ENCODE measurements at places on chromosomes 7 and 10.

DNA sequence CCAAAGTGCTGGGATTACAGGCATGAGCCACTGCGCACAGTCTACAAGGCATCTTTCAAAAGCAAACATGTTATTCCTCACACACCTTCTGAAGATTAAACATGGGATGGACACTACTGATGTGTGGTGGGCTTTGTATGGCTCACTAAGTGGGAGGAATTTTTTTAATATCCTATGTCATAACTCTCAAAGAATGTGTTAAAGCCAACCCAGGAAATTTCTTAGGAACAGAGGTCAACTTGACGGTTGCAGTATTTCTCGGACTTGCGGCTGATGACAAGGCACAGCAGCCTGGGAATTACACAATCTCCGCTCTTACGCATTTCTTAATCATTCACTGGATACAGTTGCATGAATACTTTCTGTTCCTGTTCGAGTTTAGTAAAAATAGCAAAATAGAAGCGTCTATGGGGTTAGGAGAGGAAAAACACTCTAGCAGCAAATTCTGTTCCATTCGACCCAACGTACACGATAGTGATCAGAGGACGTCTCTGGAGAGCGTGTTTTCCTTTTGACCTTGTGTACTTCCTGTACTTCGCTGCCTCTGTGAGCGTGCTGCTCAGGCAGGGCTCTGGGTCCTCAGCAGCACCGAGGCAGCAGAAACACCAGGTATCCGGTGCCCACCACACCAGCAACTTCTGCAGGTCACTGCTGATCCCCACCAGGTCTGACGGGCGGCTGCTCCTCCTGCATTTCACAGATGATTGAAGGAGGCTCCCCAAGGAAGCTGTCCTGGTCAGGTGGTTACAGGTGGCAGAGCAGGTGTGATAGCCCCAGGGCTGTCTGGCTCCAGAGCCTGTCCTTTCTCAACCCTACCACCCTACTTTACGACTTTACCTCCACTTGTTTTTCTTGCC is 26.4 kb upstream of the SRGN start:
- no peak overlapping the region for H3K27ac ChIP-seq
- H3K27me3 ChIP-seq = peaks cover 14% of the 10 kb centered on the region
- peak overlapping the region; percentile 3 for H3K4me3 ChIP-seq
- no peaks in the 10 kb centered on the region for H3K36me3 ChIP-seq

DNA sequence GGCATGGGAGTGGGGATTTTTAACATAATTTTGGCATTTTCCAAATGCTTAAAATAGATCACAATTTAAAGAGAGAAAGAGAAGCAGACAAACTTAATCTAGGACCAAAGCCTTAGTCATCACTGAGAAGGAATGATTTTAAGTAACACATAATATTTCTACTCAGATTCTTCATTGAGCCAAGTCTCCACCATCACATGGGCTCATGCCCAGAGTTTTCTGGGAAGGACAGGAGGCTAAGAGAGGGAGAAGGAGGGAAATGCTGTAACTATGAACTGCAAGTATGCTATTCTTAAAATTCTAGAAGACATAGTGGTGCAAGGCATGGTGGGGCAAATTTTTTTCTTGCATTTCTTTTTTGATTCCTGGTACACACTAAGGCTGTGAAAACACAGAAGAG is 23.8 kb upstream of the UBE2D1 start:
- H3K36me3 ChIP-seq = no peaks in the 10 kb centered on the region
- no peak for DNase-seq
- peaks cover 15% of the 10 kb centered on the region for H3K27me3 ChIP-seq
- H3K4me1 ChIP-seq = no peaks in the 10 kb centered on the region
- H3K27ac ChIP-seq = no peak overlapping the region
- H3K4me3 ChIP-seq = no peak overlapping the region

- no peaks in the 10 kb centered on the region for H3K27me3 ChIP-seq
- peaks cover 16% of the 10 kb centered on the region for H3K36me3 ChIP-seq
- H3K27ac ChIP-seq = no peak overlapping the region
- DNase-seq = no peak
- H3K4me1 ChIP-seq = no peaks in the 10 kb centered on the region
- no peak overlapping the region for H3K4me3 ChIP-seq
These were observed 22.6 kb downstream of the PNPLA8 start for GRCh38 chr7:108503112-108504026.

- H3K27me3 ChIP-seq = no peaks in the 10 kb centered on the region
- no peak overlapping the region for H3K4me3 ChIP-seq
- peaks cover 19% of the 10 kb centered on the region for H3K36me3 ChIP-seq
- H3K27ac ChIP-seq = no peak overlapping the region
- no peak for DNase-seq
- peaks cover 36% of the 10 kb centered on the region for H3K4me1 ChIP-seq
These were observed 113.0 kb downstream of the ARID5B start for GRCh38 chr10:62014510-62014909.

DNA sequence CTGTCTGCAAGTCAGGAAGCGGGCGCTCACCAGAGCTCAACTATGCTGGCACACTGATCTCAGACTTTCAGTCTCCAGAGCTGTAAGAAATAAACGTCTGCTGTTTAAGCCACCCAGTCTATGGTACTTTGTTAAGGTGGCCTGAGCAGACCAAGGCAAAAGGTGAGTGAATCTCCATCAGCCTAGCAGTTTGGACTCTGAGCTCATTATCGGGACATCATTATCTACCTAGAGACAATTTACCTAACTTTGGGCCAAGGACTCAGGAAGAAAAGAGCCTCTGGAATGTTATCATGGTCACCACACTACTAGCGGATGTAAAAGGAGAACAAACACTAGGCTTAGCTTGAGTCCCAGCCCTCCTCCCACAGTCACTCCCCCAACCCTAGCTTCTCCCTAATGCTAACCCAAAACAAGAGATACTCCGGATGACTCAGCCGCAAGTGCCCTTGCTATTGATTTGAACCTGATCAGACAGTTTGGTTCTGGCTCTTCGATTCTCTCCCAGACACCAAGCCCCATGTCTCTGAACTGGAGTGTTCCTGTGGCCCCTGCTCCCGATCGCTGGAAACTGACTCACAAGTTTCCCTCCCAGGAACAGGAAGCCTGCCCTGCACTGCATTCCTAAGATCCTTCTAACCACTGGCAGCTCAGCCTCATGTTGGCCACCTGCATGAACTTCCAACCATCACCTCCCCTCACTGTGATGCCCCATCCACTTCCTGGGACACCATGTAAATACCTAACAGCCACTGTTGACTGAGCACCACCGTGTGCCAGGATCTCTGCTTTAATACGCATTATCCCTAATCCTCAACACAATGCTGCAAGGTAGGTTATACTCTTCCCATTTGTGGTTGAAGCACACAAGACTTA is 34.5 kb downstream of the CREB3L2 start:
- peaks cover 56% of the 10 kb centered on the region for H3K4me1 ChIP-seq
- H3K27me3 ChIP-seq = no peaks in the 10 kb centered on the region
- no peak overlapping the region for H3K4me3 ChIP-seq
- H3K27ac ChIP-seq = peak overlapping the region; percentile 96
- DNase-seq = no peak

GRCh38 chr10:10270126-10271050 is 747.3 kb upstream of the CELF2 start:
- H3K4me1 ChIP-seq = peaks cover 3% of the 10 kb centered on the region
- H3K27ac ChIP-seq = no peak overlapping the region
- no peak for DNase-seq
- H3K27me3 ChIP-seq = no peaks in the 10 kb centered on the region
- H3K36me3 ChIP-seq = no peaks in the 10 kb centered on the region

- H3K4me3 ChIP-seq = no peak overlapping the region
- H3K36me3 ChIP-seq = no peaks in the 10 kb centered on the region
- H3K27ac ChIP-seq = no peak overlapping the region
- H3K4me1 ChIP-seq = no peaks in the 10 kb centered on the region
- no peaks in the 10 kb centered on the region for H3K27me3 ChIP-seq
These were observed 690.3 kb downstream of the REEP3 start for GRCh38 chr10:64211466-64211865.

- peaks cover 4% of the 10 kb centered on the region for H3K36me3 ChIP-seq
- H3K4me3 ChIP-seq = no peak overlapping the region
- H3K4me1 ChIP-seq = peaks cover 79% of the 10 kb centered on the region
- no peak for DNase-seq
- H3K27ac ChIP-seq = peak overlapping the region; percentile 73
- no peaks in the 10 kb centered on the region for H3K27me3 ChIP-seq
These were observed 14.3 kb downstream of the CPA1 start for GRCh38 chr7:130394421-130395195.

DNA sequence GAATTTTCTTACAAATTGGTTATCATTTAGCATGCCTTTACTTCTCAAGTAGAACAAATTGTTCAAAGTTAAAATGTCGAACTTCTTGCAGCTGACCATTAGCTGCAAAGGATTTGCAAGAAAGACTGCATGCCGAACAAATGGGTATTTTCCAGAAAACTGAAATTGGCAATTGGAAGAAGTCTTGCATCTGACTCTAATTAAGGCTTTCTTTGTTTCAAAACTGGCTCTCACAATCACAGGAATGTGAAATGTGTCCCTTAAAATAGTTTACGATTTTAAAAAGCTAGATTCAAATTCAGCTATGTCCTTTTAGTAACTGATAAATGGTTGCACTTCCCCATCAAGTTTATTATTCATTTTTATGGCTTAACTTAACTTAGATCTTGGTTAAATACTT is 207.9 kb downstream of the ARL4A start:
- peaks cover 37% of the 10 kb centered on the region for H3K4me1 ChIP-seq
- no peaks in the 10 kb centered on the region for H3K36me3 ChIP-seq
- H3K4me3 ChIP-seq = no peak overlapping the region
- H3K27me3 ChIP-seq = no peaks in the 10 kb centered on the region

DNA sequence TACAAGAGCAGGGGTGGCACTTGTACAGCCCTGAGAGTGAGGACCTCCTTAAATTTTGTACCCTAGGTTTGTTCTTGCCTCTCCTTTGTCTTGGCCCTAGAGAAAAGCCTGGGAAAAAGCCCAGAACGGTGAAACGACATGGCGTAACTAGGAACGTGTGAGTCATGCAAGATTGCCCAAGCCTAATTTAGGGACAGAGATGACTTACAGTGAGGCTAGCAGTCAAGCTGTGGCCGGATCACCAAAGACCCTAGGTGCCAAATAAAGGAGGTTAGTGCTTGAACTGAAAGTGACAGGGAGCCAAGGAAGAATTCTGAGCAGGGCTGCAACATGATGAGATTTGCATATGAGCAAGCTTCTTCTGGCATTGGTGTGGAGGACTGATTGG is 25.1 kb downstream of the TBXAS1 start:
- H3K27ac ChIP-seq = no peak overlapping the region
- H3K27me3 ChIP-seq = peaks cover 1% of the 10 kb centered on the region
- no peak for DNase-seq
- no peak overlapping the region for H3K4me3 ChIP-seq

DNA sequence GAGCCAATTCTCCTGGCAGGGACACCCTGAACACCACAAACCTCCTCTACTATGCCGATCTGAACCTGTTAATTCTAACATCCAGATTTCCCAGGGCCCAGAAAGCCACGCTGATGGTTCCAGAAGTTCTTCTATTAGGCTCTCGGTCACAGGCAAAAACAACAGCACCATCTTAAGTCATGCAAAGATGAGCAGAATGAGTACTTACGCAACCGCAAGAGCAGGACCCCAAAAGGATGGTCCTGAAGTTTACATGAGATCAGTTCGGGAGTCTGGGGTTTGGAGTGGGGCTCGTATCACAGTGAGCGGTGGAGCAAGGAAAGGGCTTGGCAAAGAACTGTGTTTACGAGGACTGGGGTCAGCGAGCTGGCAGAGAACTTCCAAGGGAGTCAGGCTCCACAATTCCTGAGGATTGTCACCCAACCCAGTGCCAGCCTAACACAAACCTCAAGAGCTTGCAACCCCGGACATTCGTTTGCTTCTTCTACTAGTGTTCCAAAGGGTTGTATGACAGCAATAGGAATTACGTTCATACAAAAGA is 532.6 kb downstream of the TNS3 start:
- DNase-seq = no peak
- peaks cover 8% of the 10 kb centered on the region for H3K36me3 ChIP-seq
- H3K27ac ChIP-seq = no peak overlapping the region
- H3K4me1 ChIP-seq = peaks cover 32% of the 10 kb centered on the region
